ENCODE measurements at places on chromosomes 16 and 17.
A peak's percentile ranks its signal among the peaks of the same experiment; 100 is the strongest.

DNA sequence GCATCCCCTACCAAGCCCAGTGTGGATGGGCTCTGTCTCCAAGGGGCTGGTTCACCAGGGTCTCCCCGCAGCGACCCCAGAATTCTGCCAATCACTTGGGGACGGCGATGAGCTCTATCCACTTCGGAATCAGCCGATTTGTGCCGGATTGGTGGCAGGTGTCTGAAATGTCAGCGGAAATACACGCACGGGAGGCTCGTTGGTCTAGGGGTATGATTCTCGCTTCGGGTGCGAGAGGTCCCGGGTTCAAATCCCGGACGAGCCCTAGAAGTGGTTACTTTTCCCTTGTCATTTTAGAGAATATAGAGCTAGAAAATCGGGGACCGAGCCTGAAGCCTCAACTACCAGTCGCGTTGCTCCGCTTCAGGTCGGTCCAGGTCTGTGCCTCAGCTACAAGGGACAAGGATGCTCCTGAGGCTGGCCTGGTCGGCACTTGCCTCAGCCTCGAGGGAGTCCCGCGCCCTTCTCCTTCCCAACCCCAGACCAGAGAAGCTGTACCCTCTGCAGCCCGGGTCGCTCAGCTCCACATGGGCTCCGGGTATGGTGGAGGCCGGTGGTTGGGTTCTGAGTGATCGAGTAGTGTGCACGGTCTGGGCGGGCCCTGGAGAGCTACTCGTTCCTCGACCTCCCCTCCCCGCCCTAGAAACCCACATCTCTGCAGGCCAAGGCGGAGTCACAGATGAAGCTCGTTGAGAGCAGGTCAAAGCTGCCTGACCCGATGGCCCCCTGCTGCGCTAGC lies 16.0 kb upstream of the OR1F1 start:
- DNase-seq: no peak

DNA sequence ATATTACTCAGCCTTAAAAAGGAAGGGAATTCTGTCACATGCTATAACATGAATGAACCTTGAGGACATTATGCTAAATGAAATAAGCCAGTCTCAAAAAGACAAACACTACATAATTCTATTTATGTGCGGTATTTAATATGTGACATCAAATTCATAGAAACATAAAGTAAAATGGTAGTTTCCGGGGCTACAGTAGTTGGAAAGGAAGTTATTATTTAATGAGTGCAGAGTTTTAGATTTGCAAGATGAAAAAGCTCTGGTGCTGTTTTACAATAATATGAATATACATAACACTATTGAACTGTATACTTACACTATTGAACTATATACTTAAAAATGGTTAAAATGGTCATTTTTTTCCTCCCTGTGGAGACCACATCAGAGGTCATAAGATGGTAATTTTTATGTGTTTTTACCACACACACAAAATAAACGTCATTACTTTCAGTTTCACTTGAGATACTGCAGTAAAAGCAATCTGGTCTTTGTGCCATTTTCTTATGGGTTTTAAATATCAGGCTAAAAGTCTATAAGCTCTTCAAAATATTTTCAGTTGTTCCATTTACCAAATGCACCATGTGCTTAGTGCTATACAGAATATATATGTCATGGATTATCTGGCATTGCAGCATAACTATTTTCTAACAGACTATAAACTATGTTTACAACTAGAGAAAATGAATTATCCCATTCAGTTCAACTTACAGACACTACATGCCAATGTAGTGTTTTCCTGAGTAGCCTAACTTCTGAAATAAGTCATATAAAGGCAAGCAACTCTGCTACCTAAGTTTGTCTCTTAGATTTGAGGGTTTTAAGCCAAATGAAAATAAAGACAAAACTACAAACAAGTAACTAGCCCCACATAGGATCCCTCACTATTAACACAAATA lies 90.9 kb downstream of the SPAG9 start:
- DNase-seq: no peak

GRCh38 chr16:86575754-86576557 lies 2.4 kb upstream of the FOXL1 start:
- peak; percentile 80 for DNase-seq

GRCh38 chr17:9108146-9108545 lies 86.8 kb downstream of the NTN1 start:
- DNase-seq: no peak

DNA sequence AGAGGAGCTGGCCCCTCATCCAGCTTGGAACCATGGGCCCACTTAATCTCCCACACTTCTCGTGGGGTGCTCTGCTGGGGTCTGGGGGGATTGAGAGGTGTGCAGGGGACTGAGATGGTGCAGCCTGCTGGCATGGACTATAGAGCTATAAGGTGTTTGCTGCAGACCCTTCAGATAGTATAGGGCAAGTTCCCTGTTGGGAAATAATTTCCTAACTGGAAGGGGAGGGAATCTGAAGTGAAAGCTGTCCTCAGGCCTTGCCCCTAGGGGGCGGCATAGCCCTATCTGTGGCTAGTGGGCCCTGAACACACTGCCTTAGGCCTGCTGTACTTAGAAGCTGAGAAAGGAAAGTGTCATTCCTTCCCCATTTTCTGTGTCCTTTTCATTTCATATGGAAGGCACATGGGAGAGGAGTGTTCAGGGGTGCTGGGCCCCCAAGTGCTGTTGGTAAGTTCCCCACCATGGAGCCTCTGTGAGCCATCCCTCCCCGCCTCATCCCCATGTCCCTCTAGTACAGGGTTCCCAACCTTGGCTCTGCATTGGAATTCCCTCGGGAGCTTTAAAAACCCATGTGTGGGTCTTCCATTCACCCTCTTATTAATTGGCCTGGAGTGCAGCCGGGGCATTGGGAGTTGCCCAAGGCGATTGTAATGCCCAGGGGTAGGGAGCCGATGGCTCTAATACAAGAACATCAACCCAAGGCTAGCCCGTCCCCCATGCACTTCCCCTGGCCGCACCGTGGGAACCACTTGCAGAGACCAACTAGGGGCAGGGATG lies 19.7 kb downstream of the GOSR2 start:
- peak; percentile 56 for DNase-seq

DNA sequence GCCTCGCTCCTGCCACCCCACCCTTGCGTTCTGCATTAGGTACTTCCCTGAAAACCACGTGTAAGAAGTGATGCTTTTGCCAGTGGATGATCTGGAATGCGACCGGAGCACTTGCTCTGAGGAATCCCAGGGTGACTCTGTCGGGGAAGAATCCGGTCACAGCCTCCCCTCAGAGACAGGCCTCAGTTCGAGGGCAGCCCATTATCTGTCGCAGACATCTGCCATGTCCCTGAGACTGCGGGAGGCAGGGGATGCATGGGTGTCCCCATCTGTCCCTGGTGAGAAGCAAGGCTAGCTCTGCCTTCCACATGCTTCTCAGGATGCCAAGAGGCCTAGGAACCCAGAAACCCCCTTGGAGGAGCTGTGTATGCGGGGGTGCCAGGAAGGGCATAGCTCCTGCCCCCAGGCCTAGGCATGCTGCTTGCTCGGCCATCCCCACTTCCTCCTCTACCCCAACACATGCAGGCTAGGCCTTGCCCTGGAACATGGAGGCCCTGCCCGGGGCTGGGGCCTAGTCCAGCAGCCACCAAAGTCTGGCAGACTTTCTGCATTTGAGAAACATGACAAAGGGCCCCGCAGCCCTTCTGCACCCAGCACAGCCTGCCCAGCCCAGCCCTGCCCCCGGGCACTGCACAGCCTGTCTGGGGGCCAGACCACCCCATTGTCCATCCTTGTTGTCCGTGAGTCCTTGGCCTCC lies 20.5 kb downstream of the MNT start:
- DNase-seq: no peak

- DNase-seq: no peak
Measured at GRCh38 chr17:43382776-43383175, 16.0 kb upstream of the ARL4D start.

- no peak for DNase-seq
Measured at GRCh38 chr16:66832190-66832589, 1.4 kb upstream of the NAE1 start.

GRCh38 chr17:64066716-64067115 lies 46.3 kb upstream of the ICAM2 start:
- no peak for DNase-seq

DNA sequence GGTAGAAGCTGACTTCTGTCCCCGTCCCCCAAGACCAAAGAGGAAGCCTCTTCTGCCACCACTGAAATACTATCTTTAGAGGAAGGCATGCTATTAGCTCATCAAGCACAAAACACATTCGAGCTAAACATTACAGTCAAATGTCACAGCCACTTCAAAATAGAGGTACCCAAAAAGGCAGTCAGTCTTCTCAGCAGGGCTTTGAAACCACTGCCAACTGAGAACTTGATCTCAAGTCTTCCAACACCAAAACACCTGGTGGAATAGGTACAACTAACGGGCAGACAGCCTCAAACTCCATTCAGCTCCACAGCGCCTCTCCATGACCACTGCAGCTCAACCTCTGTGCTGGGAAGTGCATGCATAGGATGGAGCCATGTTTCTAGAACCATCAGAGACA lies 36.0 kb downstream of the ZFHX3 start:
- no peak for DNase-seq

DNA sequence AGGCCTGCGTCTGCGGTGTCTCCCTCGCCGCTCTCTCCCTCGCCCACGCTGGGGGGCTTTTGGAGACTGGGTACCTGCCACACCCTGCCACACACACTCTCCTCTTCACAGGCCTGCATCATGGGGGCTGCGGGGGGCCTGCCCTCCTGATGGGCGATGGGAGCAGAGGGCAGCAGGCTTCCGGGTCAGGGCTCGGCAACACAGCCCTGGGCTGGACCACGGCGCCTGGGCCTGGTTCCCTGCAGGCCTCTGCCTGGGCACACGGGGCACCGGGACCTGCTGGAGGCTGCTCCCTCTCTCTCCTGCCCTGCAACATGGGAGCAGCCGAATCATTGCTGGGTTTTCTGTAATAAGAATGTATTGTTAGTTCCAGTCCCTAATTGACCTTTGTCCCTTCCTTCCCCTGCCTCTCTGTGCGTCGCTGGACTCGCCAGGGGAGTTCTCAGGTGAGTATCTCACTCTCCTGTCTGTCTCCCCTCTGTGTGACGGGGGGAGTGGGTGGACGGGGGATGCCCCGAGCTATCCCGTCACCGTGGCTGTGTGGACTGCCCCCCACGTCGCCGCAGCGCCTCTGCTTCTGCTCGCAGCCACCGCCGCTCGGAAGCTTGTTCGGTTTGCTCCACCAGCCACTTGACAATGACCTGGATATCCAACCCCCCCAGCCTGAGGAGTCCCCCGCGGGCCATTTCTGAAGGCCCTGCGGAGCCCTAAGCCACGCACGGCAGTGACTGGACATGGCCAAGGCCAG lies 13.5 kb downstream of the NME3 start:
- no peak for DNase-seq

GRCh38 chr16:70437582-70438557 lies 1.0 kb downstream of the ST3GAL2 start:
- no peak for DNase-seq

DNA sequence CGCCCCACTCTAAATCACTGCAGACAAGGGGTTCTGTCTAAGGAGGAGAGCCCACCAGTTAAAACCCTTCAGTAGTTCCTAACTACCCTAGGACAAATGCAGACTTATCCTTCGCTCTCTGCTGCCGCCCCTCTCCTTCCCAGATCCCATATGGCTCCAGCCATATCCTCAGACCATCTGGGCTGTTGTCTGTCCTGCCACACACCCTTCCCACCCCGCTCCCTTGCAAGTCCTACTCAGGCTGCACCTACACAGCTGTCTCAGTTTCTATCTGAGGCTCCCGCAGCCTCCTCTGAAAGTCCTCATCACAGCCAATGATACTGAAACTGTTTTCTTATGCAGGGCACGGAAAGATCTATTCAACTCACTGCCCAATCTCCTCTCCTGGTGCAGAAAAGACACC lies 720 bp upstream of the BCKDK start:
- no peak for DNase-seq

DNA sequence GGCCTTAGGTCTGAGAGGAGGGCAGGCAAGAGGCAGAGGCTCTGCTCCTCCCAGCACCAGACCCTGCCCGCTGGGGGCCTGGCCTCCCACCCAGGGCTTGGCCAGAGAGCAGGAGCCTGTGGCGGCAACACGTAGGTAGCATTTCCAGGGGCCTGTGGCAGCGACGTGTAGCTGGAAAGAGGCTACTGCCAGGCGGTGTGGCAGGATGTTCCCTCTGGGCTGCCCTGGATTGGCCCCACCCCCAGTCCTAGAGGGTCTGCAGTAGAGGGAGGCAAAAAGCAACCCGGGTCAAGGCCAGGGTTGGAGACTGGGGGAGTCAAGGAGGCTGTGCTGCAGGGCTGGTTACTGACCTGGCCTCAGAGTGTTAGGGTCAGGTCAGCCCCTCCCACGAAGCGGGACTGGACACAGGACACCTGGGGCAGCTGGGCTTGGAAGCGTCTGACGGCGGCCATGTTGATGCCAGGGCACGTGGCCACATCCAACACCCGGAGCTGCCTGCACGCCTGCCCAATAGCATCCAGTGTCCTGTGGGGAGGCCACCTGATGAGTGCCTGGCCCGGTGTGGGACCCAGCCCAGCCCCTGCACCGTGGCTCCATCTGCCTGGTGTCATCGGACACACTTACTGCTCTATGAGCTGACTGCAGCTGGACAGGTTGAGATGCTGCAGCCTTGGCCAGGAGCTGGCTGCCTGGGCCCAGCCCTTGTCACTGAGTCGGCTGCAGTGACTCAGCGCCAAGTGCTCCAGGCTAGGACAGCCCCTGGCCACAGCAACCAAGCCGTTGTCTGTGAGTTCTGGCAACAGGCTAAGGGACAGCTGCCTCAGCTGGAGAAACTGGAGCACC lies 8.5 kb downstream of the ELMO3 start:
- DNase-seq: peak; percentile 61

DNA sequence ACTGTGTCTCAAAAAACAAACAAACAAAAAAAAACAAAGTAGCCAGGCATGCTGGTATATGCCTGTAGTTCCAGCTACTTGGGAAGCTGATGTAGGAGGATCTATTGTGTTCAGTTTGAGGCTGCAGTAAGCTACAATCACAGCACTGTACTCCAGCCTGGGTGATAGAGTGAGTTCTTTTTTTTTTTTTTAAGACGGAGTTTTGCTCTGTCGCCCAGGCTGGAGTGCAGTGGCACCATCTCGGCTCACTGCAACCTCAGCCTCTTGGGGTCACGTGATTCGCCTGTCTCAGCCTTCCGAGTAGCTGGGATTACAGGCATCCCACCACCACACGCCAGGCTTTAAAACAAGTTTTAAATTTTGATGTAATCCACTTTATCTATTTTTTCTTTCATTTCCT lies 80.2 kb upstream of the STAC2 start:
- DNase-seq: no peak

GRCh38 chr17:9331279-9332131 lies 244.1 kb downstream of the STX8 start:
- DNase-seq: no peak

GRCh38 chr16:27284865-27285675 lies 16.5 kb upstream of the NSMCE1 start:
- no peak for DNase-seq

DNA sequence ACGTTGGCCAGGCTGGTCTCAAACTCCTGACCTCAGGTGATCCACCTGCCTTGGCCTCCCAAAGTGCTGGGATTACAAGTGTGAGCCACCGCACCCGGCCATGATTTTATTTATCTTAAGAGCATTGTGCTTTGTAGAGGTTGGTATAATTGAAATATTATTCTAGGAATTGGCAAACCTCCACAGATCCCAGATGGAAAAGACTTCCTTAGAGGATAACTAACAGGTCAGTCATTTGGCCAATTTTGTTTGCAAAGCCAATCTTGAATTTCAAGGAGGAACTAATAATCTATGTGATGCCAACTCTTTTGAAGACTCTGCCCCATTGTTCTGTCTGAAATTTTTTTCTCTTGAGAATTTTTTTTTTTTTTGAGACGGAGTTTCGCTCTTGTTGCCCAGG lies 46.7 kb upstream of the SLC5A10 start:
- no peak for DNase-seq

All from heart left ventricle (tissue), 16 donors.